ENCODE measurements at places on chromosomes 16 and 17. TPM values are rescaled to one million over a fixed set of nuclear protein-coding genes. Genes with fewer than 3 reads are reported as not detected.

- no peaks in the 10 kb centered on the region for H3K36me3 ChIP-seq
- no peak overlapping the region for H3K4me3 ChIP-seq
- peaks cover 11% of the 10 kb centered on the region for H3K4me1 ChIP-seq
- H3K27ac ChIP-seq: no peak overlapping the region
Observed at GRCh38 chr16:55273959-55274358, 50.0 kb upstream of the IRX6 start.

- H3K36me3 ChIP-seq: peaks cover 13% of the 10 kb centered on the region
- peaks cover 33% of the 10 kb centered on the region for H3K4me1 ChIP-seq
- DNase-seq: no peak
- H3K27ac ChIP-seq: peak overlapping the region; percentile 78
- no peak overlapping the region for H3K4me3 ChIP-seq
- H3K27me3 ChIP-seq: no peaks in the 10 kb centered on the region
Observed at GRCh38 chr16:69822174-69822935, 60.2 kb downstream of the WWP2 start.

- no peak overlapping the region for H3K4me3 ChIP-seq
- H3K27me3 ChIP-seq: peaks cover 44% of the 10 kb centered on the region
- H3K36me3 ChIP-seq: no peaks in the 10 kb centered on the region
- no peak for DNase-seq
- H3K4me1 ChIP-seq: peaks cover 18% of the 10 kb centered on the region
Observed at GRCh38 chr17:34820248-34820801, 140.9 kb downstream of the CCT6B start.

DNA sequence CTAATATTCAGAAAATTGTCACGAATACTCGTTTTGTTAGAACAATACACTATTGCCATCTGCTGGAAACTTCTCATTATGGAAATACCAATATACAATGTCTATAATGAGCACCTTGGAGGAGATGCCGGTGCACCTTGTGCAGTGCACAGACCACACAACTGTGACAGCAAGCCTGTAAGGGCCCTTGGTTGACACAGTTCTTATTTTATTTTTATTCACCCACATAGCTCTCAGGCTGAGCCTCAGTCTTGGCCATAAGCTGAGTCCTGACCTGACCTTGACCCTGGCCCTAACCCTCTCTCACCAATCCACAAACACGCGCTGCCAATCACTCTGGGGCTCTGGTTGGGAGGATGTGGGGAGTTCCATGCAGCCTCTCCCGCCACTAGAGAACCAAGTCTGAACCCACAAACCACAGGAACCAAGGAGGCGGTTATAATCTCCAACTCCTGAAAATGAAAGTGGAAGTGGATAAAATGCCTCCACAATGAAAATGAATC, 7.6 kb downstream of the AIPL1 start:
- peaks cover 3% of the 10 kb centered on the region for H3K27me3 ChIP-seq
- H3K4me1 ChIP-seq: no peaks in the 10 kb centered on the region
- no peak for DNase-seq
- no peaks in the 10 kb centered on the region for H3K36me3 ChIP-seq
- H3K4me3 ChIP-seq: no peak overlapping the region
- H3K27ac ChIP-seq: peak overlapping the region; percentile 21

GRCh38 chr17:40322358-40323315, 13.7 kb downstream of the RARA start:
- peak overlapping the region; percentile 68 for H3K4me3 ChIP-seq
- no peak for DNase-seq
- H3K27ac ChIP-seq: peak overlapping the region; percentile 73
- no peaks in the 10 kb centered on the region for H3K27me3 ChIP-seq

Gene OTOA
- total RNA-seq: 0.17 TPM

- H3K27ac ChIP-seq: peak overlapping the region; percentile 89
- peak overlapping the region; percentile 64 for H3K4me3 ChIP-seq
- no peak for DNase-seq
- peaks cover 47% of the 10 kb centered on the region for H3K4me1 ChIP-seq
- H3K36me3 ChIP-seq: peaks cover 6% of the 10 kb centered on the region
Observed at GRCh38 chr16:87464691-87465300, 28.0 kb downstream of the ZCCHC14 start.

DNA sequence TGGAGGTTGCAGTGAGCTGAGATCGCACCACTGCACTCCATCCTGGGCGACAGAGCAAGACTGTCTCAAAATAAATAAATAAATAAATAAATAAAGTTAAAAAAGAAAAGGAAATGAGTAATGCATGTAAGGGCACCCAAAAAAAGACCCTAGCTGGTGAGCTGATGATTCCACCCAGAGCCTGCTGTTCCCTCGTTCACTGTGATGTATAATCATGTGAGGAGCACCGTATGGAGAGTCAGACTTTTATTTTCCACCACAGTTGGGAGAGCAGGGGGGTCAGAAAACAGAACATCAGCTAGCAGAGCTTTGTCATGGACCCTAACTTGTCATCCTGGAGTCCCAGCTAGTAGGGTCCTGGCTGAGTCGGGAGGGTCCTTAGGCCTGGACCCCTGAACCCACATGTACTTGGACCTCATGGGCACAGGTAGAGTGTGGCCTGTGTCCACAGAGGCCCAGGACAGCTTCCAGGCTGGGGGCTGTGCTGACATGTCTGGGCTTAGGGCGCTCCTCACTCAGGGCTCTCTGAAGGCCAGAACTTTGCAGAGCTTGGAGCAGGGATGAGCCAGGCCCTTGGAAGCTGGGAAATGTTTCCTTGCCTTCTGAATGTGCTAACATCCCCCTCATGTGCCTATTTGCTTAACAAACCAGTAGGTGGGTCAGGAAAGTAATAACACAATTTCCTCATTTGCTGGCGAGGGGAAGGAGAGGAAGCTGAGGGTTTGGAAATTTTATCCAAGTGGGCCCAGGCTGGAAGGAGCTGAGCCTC, 18.8 kb upstream of the LASP1NB start:
- no peak overlapping the region for H3K4me3 ChIP-seq
- H3K27ac ChIP-seq: no peak overlapping the region
- H3K36me3 ChIP-seq: peaks cover 13% of the 10 kb centered on the region
- DNase-seq: no peak

Gene CCL17
- not detected for total RNA-seq

Gene NPTX1
- total RNA-seq: 4.7 TPM

DNA sequence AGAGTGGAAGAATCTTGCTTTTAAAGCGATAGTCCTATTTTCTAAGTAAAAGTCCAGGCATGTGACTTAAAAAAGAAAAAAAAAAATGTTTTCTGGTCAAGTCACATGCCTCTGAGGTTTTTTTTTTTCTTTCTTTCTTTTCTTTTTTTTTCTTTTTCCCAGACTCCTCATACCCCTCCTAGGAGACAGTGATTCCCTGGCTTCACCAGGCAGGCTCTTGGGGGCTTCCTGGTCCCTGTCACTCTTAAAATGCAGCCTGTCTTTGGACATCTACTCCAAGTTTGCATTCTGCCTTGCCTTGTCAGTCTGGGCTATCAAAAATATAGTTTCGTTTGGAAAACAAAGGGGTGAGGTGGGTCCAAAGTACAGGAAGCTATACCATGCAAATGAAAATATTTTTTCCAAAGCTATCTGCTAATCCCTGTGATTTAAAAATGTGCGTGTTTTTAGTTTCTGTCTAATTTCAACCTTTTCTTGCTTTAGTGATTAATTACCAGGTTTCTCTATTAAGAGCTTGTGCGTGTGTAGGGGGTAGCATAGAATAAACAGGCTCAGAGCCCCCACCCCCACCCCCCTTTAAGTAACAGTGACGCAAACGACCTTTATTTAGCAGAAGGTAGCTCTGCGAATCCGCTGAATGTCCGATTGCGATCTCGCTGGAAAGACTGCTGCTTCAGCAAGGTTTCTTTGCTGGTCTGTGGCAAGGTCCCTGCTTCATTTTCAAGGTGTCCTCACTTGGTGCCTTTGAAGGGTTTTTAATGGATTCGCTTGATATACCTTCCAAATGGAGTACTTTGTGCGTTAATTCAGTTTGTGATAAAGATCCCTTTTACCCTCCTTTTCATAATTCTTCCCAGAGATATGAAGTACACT, 510.2 kb downstream of the WWOX start:
- peak overlapping the region; percentile 67 for H3K4me3 ChIP-seq
- H3K4me1 ChIP-seq: peaks cover 52% of the 10 kb centered on the region
- no peak for DNase-seq
- H3K27ac ChIP-seq: peak overlapping the region; percentile 65

Gene TMED6
- total RNA-seq: 5.3 TPM

- peaks cover 12% of the 10 kb centered on the region for H3K36me3 ChIP-seq
- no peak overlapping the region for H3K4me3 ChIP-seq
- H3K27ac ChIP-seq: no peak overlapping the region
- H3K27me3 ChIP-seq: no peaks in the 10 kb centered on the region
Observed at GRCh38 chr16:22267764-22268163, 29.4 kb upstream of the POLR3E start.

DNA sequence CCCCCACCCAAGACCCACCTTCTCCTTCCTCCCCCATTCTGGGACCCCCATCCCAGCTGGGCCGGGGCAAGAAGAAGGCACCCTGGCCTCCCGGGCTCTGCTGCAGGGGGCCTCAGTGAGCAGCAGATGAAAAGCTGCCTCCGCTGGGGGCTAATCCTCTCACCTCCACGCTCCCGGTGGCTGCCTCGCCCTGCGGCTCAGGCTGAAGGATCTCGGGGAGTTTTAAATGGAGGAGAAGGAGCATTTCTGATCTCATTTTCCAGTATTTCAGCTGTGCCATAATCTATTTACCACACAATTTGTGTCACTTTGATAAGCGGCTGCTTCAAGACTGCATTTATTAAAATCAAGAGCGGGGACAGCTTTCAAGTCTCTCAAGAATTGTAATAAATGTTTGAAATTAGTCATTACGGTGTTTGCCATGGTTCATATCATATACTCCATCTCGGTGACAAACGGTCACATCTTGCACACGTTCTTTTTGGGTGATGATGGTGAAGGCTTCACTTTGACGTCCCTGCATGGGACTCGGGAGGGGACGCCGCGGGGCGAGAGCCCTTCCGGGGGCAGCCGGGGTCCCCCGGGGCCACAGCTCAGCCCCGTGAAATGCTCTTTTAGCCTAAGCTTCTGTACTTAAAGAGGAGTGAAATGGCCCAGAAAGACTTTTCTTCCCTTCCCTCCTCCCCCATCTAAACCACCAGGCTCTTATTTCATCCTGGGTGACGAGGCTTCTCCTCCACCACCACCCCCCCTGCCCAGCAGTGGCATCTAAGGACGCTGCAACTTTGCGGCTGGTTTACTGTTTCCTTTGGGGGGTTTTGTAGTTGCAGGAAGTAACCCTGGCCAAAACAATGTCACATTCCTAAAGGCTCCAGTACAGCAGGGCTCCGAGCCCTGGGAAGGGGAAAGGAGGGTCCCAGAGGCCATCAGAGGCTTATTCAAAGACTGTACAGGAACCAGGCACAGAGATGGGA, 313.1 kb upstream of the TNRC6C start:
- no peaks in the 10 kb centered on the region for H3K4me1 ChIP-seq
- peaks cover 27% of the 10 kb centered on the region for H3K27me3 ChIP-seq
- no peaks in the 10 kb centered on the region for H3K36me3 ChIP-seq
- no peak overlapping the region for H3K27ac ChIP-seq
- no peak overlapping the region for H3K4me3 ChIP-seq

DNA sequence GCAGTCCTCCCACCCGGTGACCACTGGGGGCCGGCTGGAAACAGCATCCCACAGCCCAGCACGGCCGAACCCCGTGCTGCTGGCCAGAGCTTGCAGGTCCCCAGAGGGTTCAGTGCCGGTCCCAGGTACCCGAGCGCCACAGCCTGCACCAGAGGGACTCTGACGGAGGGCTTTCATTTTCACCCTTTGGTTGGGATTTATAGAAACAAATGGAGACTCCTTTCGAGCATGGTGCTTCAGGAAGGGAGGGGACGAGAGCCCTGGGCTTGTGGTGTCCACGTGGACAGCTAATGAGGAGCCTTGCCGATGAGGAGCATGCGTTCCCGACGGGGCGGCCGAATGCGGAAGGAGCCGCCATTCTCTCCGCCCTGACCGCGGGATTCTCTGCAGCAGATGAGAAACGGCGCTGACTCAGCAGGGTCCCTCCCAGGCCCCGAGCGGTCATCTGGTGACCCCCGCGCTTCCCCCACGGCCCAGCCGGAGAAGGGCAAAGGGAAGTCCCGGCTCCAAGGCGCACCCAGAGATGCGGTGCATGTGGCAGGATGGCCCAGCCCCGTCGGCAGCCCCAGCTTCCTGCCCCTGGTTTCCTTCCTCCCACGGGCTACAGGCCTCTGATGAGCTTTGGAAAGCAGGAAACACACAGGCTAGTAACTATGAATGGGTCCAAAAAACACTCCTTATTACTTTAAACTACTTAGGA, 9.8 kb downstream of the SLC38A10 start:
- peaks cover 4% of the 10 kb centered on the region for H3K36me3 ChIP-seq
- H3K27me3 ChIP-seq: no peaks in the 10 kb centered on the region
- no peak overlapping the region for H3K27ac ChIP-seq
- no peak for DNase-seq
- no peaks in the 10 kb centered on the region for H3K4me1 ChIP-seq
- H3K4me3 ChIP-seq: no peak overlapping the region

- peaks cover 10% of the 10 kb centered on the region for H3K36me3 ChIP-seq
- H3K27ac ChIP-seq: peak overlapping the region; percentile 25
- H3K27me3 ChIP-seq: no peaks in the 10 kb centered on the region
Observed at GRCh38 chr17:68435876-68436842, 21.1 kb downstream of the WIPI1 start.

Gene PRPSAP1
- total RNA-seq: 82.0 TPM
